ENCODE measurements at places on chromosomes 2 and 18.

DNA sequence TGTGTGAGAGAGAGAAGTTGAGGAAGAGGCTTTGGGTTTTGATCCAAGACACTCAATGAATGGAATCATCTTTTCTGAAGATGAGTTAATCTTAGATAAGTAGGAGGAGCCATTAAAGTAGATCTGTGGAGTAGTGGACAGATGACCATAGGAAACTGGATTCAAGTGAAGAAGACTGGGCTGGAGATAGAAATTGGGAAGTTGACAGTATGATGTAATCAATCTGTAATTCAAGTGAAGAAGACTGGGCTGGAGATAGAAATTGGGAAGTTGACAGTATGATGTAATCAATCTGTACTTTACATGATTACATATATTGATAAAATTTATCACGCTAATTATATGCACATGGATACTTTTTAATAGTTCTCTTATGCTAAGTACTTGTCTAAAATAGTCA, 92.8 kb downstream of the PHLPP1 start:
- DNase-seq: no peak

DNA sequence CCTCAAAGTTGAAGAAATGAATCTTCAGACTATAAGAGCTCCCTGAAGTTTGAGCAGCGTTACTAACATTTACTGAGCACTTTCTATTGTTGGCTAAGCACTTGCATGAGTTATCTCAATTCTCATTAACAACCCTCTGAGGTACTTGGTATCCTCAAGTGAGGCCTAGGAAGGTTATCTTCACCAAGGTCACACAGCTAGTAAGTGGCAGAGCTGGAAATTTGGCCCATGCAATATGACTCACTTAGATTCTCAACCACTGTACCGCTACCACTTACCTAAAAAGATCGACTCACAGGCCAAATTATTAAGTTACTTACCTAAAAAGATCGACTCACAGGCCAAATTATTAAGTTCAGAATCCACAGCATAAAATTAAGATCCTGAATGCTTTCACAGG, 8.7 kb upstream of the METAP1D start:
- DNase-seq: no peak

DNA sequence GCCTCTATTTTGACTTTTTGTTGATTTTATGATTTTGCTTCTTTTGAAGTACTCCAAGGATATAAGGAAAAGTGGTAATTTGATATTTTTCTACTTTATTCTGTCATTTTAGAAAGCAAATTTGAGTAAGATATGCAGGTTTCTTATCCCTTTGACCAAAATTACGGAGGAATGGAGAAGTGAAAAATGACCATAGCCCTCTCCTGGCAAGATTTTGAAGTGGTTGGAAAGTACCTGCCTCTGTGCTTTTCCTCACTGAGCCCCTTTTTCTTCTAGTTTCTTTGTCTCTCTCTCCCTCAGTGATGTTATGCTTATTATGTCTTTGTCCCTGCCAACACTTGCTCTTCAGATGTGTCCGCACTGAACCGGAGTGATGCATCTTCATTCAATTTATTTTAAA, 898.1 kb downstream of the EPHA4 start:
- DNase-seq: no peak

DNA sequence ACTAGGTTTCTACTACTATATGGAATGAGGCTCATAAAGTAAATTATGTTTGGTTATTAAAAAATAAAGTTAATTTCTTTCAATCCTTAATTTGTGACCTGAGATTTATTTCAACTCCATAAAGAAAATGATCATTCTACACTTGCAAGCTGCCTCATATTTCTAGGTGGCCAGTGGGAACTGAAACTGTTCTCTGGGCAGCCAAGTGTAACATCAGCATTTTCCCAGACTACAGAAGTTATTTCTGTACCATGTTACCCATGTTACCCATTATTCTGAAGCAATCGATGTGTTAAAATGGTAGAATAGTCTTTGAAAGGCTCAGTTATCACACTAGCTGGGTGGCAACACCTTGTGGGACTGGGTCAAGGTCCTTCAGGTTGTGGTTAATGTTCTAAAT, 139.3 kb upstream of the FBXO11 start:
- no peak for DNase-seq

GRCh38 chr18:49876536-49876935, 63.2 kb upstream of the ACAA2 start:
- no peak for DNase-seq

- no peak for DNase-seq
Measured at GRCh38 chr2:17538022-17538843, 2.3 kb upstream of the VSNL1 start.

GRCh38 chr2:48790407-48791170, 35.1 kb upstream of the LHCGR start:
- DNase-seq: no peak

- DNase-seq: no peak
Measured at GRCh38 chr2:135999899-136000298, 14.5 kb upstream of the DARS1 start.

GRCh38 chr2:46984642-46985476, 69.3 kb upstream of the MCFD2 start:
- DNase-seq: no peak

GRCh38 chr2:43218155-43218701, 8.2 kb downstream of the ZFP36L2 start:
- no peak for DNase-seq

DNA sequence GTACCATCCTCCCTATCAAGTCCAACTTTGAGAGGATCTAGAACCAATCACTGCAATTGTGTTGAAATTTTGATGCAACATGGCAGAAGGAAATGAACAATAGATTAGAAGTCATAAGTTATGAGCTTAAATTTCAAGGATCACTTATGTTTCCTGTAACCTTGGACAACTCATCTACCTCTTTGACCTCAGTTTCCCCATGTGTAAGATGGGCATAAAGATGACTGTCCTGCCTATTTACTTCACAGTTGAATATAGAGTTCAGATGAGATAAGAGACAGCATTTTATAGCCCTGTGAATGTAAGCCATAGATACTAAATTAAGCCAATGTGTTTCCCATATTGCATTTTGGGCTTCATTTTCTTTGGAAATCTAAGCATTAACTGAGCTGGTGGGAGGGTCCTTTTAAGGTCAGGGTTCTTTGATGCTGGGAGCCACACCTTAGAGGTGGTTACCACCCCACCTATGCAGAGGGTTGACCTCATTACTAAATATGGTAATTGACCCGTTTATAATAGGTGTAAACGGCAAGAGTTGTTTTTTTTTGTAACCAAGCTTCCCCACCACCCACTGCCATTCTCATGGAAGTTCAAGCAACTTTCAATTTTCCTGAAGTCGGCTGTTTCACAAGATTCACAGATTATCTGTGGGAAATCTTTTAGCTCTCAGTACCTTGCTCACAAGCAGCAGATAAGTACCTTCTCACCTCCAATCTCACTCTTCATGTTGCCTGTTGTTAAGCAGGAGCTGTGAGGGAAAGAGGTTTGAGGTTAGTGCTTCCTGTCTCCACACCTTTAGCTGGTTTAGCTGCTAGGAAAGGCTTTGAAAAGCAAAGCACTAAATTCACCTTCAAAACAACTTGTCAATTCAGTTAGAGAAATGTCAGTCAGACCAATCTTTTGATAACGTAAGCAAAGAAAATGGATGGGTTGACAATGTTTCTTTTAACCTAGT, 13.3 kb downstream of the CD28 start:
- no peak for DNase-seq

- no peak for DNase-seq
Measured at GRCh38 chr2:31996571-31997150, 14.1 kb downstream of the MEMO1 start.

- no peak for DNase-seq
Measured at GRCh38 chr2:180571559-180571958, 408.8 kb upstream of the UBE2E3 start.

DNA sequence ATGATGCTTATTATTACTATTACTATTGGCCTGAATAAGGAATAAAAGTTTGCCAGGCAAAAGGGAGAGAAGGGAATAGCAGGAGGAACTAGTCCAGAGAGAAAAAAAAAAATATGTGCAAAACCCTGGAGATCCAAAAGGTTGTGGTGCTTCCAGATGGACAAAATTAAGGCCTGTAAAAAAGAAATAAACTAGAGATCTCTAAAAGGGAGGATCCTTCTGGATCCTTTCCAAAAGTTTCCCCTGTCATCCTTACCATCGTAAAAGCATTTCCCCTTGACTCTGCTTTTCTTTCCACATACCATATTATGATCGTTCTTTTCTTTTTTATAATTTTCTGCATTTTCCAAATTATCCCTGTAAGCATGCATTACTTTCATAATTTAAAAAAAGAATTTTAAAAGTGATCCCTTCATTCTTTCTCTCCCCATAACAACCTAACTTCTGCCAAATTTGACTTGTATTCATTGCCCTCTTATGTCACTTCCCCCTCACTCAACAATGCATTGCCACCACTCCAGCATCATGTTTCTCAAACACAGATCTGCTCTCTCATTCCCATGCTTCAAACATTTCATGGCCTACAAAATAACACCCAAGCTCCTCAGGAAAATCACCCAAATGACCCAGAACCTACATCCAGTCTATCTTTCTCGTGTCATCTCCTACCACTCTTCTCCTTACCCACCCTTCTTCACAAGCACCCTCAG, 40.3 kb downstream of the RBMS1 start:
- no peak for DNase-seq

- no peak for DNase-seq
Measured at GRCh38 chr2:22907330-22907729, 477.6 kb upstream of the KLHL29 start.

DNA sequence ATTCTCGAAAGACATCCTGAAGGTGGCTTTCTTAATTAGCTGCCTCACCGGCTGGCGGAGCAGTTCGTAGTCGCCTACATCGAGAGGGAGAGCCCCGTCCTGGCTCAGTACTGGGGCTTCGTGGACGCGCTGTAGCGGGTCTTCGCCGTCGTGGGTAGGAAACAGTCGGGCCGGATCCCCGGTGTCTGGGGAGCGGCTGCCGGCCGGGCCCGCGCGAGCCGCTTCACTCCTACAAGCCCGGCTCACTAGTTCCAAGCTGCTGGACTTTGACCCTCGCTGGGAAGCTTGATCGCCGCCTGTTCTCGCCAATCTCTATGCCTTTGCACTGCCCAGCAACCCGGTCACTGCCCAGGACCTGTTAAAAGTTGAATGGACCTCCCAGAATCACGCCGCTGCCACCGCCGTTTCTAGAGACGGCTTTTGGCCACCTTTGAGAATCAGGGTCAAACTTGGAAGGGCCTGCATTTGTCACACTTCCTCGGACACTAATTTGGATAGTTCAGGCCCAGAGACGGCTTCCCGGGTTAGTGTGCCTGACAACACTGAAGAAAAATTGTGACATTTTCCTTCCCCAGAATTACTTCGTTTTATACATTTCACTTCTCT, 41.4 kb upstream of the AKAIN1 start:
- no peak for DNase-seq

DNA sequence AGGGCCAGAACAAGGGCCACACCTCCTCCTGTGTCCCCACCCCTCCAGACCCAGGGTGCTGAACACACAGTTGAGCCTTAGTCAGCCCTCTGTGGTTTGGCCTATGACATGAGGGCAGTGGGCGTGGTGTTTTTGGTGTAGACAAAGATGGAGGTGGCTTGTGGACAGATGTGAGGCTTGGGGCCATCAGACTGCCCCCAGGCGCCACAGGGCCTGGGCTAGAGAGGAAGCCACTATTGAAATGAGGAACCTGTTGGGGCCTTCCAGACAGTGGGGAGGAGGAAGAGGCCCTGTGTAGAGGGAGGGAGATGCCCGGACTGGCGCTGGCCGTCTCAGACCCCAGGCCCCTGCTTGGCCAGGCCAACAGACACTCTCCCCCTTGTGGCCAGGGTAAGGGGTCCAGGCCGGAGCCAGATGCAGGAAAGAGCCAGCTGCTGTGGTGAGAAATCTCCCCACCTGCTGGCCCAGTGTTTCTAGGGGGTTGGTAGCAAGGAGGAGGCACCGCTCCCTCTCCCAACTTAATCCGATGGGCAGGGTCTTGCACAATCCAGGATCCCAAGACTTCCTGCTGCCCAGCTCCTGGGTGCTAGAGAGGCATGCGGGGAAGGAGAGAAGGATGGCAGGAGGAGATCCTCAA, 53.8 kb downstream of the SMAD7 start:
- DNase-seq: no peak

DNA sequence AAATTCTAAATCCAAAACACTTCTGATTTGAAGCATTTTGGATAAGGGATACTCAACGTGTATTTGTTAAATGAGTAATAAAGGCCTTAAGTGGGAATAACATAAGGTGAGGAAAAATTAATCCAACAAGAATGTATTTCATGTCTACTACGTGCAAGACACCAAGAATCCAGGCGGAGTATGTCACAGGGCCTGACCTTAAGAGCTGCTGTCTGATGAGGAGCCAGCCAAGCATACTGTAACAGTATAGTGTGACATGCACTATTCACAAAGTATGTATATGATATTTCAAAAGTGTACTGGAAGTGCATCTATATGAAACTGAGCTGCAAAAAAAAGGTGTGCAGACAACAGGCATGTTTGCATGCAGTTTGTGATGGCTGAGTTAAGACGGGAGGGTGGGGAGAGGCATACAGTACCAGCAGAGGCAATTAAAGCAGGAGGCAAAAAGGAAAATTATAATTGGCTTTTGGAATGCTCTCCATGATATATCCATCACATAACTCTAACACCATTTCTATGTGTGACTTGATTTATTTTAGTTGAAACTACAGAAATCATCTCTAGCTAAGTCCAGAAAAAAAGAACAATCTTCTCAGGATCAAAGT, 18.2 kb downstream of the IWS1 start:
- no peak for DNase-seq

DNA sequence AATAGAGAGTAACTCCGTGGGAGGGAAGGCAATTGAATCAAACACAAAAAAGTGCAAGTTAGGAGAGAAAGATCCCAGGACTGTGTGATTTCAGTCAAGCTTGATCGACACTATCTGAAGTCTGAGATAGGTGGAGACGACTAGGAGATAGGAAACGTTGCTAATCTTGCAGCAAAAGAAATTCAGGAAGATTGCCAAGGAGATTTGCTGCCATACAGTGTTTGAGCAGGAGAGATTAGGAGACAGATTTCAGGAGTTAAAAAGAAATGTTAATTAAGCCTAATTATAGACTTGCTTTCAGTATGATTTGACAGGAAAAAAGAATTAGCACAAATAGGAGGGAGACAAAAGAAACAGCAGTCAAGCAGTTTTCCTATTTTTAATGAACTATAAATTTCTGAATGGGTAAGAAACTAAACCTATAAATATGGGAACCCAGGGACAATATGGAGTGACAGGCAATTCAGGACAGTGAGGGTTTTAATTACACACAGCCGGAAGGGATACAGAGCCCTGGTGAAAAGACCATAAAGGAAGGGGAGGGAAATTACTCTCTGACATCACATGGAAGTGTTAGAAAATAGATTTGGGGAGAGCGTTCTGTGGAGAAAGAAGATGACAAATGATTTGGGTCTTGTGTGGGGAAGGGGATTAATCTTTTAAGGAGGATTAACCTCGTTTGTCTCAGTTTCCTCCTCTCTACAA, 72.6 kb downstream of the SUCLG1 start:
- no peak for DNase-seq

- DNase-seq: no peak
Measured at GRCh38 chr2:133773854-133774653, 205.8 kb upstream of the NCKAP5 start.

GRCh38 chr2:42210203-42210602, 41.0 kb downstream of the EML4 start:
- DNase-seq: no peak
